ENCODE measurements at places on chromosomes 6 and 20.

DNA sequence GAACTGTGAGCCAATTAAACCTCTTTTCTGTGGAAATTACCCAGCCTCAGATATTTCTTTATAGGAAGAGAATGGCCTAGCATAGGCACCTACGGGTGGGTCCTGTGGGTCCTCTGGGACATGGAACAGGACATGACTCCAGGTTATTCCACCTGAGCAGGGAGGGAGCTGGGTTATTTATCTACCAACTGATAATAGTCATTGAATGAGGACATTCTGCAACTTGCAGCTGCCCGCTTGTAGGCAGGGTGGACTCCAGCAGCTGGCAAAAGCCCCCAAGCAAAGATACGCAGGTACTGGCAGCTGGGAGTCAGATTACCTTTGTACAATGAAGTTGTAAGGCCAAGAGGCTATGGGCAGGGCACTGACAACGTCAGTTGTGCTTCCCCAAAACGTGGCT is 1.4 kb upstream of the BANF2 start:
- DNase-seq = no peak

GRCh38 chr6:12245763-12246718 is 44.1 kb upstream of the EDN1 start:
- no peak for DNase-seq

DNA sequence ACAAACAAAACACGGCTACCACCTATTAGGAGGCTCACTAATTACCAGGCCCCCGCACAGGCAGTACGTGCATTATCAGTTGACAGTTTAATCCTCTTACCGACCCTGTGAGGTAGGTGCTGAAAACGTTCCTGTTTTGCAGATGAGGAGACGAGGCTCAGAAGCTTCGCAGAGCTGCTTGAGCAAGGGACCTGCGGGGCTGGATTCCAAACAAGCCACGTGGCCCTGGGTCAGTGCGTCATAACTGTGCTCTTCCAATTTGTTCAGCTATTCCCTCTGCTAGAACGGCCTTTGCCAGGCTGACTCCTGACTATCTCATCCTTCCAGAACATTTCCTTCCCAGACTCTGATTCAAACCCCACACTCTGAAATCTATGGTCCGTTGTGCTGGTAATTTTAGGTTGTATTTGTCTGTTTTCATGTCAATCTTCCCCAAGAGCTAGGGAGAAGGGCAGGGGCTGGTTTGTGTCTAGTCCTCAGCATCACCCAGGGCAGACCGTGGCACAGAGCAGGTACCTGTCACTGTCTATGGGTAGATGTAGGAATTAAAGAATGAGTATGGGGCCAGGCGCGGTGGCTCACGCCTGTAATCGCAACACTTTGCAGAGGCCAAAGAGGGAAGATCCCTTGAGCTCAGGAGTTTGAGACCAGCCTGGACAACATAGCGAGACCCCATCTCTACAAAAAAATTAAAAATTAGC is 28.8 kb upstream of the TLDC2 start:
- DNase-seq = no peak

GRCh38 chr6:129713806-129714333 is 3.9 kb upstream of the ARHGAP18 start:
- no peak for DNase-seq

DNA sequence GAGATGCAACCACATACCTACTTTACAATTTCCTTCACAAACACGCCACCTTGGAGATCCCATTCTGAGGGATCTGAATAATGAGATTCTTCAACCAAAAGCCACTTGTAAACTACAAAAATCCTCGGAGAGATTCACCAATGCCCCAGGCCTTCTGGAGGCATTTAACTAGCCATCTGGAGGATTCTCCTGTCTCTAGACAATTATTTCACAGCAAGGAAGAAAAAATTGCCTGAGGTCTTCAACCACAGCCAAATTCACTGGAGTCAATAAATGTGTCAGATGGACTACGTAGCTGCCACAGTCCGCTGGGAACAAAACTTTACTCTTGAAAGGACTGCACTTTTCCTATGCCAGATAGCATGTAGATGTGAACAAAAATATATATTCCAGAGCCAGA is 19.0 kb upstream of the DCDC2 start:
- DNase-seq = no peak

DNA sequence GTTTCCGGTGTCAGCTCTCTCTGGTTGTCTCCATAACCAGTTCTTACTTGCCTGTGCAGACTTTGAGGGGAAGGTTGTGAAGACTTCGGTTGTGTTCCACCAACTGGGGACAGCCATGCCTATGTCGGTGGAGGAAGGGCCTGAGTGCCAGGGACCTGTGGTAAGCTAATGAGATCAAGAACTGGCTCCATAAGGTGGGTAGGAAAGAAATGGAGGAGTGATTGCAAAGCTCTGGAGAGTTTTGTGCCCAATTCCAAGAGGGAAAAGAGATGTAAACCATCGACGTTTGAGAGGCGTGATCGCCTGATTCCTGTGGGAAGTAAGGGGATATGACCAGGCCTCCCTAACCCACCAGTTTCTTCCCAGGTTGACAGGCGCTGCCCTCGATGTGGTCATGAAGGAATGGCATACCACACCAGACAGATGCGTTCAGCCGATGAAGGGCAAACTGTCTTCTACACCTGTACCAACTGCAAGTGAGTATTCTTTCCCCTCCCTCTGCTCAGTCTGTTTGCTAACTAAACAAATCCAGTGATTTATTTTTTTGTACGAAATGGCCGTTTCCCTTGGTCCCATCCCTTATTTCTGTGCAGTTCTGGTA is 893 bp downstream of the POLR1H start:
- no peak for DNase-seq

DNA sequence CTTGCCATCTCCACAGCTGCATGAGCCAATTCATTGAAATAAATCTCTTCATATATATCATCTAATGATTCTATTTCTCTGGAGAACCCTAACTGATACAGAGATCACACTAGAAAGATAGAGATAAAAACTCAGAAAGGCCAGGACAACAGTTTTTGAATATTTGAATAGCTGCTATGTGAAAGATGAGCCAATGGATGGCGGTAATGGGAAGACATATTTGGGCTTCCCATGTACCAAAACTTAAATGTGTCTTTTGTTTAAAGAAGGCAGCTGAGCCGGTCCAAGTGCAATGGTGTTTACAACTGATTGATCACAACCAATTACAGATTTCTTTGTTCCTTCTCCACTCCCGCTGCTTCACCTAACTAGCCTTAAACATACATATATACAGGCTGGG is 35.1 kb downstream of the SGK1 start:
- DNase-seq = no peak

DNA sequence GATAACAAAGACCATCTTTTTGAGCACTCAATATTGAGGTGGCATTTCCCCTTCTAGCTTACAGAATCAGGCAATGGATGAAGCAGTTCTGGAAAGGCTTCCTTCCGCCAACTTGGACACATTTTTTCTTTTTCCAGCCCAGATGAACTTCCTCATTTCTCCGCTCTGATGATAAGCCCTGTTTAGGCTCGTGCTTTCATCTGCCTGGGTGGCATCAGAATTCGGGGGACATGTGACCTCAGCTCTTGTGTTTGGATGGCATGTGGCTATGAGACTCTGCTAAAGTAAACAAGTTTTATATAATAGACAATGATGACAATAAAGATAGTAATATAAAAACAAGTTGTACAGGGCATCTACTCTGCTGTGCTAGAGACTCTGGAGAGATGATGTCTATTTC is 796.7 kb downstream of the DHX35 start:
- DNase-seq = no peak

DNA sequence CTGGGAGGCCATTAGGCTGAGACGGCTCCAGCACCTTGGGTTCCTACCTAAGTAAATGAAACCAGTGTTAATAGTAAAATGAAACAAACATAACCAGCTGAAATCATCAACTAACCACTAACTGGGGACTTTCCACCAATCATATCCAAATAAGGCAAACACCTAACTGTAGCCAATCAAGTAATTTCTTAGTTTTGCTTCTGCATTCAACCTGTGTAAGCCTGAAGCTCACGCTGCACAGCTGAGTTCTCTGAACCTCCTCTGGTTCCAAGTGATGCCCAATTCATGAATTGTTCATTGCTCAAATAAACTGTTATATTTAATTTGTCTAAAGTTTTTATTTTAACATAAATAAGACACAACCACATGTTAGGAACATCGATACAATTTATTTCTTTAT is 22.5 kb downstream of the KLHL32 start:
- DNase-seq = no peak

DNA sequence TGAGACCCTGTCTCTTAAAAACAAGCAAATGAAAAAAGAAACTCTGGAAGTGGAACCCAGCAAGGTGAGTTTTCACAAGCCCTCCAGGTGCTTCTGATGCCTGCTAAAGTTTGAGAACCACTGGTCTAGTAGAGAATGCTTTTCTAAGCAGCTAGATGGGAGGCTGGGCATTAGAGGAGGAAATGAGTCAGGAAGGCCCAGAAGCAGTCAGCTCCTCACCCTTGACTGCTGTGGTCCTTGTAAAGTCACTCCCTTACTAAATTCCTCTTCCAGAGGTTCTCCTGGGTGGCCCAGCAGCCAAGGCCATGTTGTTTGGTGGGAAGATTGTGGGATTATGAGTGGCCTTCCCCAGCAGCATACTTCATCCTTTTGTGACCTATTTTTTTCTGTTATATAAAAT is 52.0 kb upstream of the FYN start:
- peak; percentile 60 for DNase-seq

DNA sequence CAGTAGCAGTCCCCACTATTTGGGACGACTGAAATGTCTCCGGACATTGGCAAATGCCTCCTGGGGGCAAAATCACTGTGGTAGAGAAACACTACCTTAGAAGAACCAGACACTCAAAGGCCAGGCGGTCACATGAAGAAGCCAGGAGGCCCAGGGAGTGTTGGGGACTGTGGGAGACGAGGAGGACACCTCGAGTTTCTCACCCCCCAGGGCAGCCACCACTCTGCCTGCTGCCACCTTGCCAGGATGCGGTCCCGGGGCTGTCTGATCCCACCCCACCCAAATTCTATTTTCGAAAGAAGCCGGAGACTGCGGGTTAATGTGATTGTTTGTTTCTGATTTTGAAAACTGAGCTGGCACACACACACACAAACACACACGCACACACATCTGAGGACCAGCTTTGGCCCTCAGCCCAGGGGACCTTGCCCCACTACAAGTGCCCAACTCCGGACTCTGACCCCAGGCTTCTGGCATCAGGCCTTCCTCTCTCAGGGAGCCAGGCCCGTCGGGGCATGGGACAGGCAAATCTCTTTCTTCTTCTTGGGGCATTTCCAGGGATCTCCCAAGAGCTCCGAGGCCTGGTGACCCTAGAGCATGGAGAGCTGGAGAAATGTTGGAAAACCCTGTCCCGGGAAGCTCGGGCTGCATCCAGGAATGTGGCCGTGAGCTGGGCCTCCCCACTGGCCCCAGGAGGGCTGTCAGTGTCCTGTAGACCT is 187.5 kb upstream of the PMEPA1 start:
- DNase-seq = no peak

- no peak for DNase-seq
Observed at GRCh38 chr6:148508401-148509041, 165.9 kb downstream of the SASH1 start.

DNA sequence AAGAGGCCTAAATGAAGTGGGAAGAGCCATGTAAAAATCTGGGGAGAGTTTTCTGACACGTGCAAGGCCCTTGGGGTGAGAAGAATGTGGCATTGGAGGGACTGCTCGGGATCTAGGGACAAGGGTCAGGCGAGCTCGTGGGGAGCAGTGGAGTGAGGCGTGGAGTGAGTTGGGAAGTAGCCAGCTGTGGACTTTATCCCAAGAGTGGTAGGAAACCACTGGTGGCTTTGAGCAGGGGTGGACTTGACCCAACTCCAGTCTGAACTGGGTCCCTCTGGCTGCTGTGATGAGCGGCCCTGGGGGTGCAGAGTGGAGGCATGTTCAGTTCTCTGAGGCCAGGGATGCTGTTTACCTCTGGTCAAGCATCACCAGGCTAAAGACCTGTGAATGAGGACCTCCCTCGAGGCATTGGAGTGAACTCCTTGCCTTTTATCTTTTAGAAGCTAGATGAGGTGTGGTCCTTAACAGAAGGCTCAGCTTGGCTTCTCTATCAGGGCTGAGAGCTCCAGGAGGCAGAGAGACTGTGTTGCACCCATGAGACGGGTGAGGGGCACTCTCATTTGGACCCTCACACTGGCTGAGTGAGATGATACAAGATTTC is 20.6 kb downstream of the SLC22A1 start:
- DNase-seq = no peak

GRCh38 chr6:169097381-169097959 is 156.2 kb downstream of the THBS2 start:
- peak; percentile 97 for DNase-seq
